ENCODE measurements at places on chromosomes 16 and 17.
A peak's percentile ranks its signal among the peaks of the same experiment; 100 is the strongest.

GRCh38 chr17:78933025-78933958, 8.1 kb upstream of the TIMP2 start:
- DNase-seq: peak; percentile 90

DNA sequence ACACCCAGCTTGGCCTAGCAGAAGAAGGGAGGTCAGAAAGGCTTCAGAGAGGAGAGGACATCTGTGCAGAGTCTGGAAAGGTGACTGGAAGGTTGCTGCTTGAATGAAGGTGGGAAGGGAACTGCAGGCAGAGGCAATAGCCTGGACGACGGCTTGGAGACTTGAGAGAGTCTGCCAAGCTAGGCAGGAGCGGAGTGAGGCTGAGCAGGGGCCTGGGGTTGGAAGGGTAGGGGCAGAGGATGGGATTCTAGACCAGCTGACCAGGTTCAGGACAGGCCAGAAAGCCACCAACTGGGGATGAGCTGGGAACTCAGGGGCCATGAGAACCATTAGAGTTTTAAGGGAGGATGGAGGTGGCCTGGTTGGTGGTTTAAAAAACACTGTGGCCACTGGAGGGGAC, 339 bp upstream of the SGCA start:
- DNase-seq: no peak

DNA sequence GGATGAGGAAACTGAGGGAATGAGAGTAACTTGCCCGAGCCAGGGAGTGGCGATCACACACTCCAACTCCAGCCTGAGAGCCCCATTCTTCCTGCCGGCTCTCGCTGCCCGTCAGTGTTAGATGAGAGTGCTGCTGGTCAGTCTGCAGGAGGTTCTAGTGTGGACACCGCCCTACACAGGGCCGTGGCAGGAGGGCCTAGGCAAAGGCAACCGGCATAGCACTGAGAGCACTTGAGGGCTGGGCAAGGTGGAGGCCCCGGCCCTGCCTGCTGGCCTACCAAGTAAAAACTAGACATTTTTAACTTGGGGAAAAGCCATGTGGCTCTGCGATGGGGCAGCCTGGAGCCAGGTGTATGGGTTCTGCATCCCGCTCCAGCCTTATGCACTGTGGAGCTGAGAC, 354.8 kb downstream of the SEC14L1 start:
- DNase-seq: peak; percentile 33

- no peak for DNase-seq
These were observed 56.3 kb downstream of the METRNL start for GRCh38 chr17:83135692-83136091.

Measured in RWPE2 (cell line).